H1 (cell line): ENCODE measurements at places on chromosomes 16 and 17. TPM values are rescaled to one million over a fixed set of nuclear protein-coding genes. Genes with fewer than 3 reads are reported as not detected.
A peak's percentile ranks its signal among the peaks of the same experiment; 100 is the strongest.

GRCh38 chr16:23642246-23642774, 1.0 kb downstream of the DCTN5 start:
- peaks cover 2% of the 10 kb centered on the region; the same call in 1 of the 2 replicates for H3K4me1 ChIP-seq
- no peaks in the 10 kb centered on the region for H3K27me3 ChIP-seq
- no peak overlapping the region for H3K27ac ChIP-seq
- no peak for DNase-seq
- peak overlapping the region; percentile 99 for H3K4me3 ChIP-seq
- H3K36me3 ChIP-seq, result peaks cover 4% of the 10 kb centered on the region

GRCh38 chr17:4986403-4986802, 1.1 kb downstream of the CAMTA2 start:
- H3K27ac ChIP-seq, result no peak overlapping the region
- H3K4me3 ChIP-seq, result peak overlapping the region; percentile 71
- no peaks in the 10 kb centered on the region for H3K36me3 ChIP-seq
- DNase-seq, result no peak
- no peaks in the 10 kb centered on the region for H3K4me1 ChIP-seq

GRCh38 chr17:27338536-27338985, 44.6 kb downstream of the WSB1 start:
- H3K4me3 ChIP-seq, result no peak overlapping the region
- H3K27me3 ChIP-seq, result no peaks in the 10 kb centered on the region
- peaks cover 4% of the 10 kb centered on the region for H3K4me1 ChIP-seq

DNA sequence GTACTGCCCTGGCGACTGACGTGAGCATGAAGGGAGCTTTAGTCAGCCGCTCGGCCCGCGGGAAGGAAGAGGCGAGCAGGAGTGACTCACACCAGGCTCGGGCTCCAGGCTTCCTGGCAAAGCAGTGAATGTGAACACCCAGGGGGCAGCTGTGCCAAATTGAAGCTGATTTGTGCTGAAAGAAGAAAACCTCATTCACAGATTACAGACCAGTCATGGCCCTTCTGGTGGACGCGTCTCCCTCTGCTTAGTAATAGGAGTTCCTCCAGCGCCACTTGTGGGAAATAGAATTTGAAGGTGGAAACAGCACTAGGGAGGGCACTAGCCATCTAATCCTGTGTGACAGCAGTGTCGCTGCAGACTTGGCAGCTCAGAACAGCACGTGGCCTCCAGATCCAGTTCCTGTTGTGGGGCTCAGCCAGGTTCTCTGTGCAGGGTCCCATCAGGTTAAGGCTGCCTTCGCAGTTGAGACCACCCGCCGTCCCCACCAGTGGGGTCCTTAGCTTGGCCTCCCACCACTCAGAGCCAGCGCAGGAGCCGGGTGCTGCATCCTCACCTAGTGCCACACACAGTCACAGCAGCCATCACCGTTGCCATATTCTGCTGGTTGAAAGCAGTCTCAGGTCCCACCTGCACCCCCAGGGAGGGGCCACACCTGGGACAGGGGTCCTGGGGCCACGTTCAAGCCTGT, 164.5 kb upstream of the CHMP6 start:
- no peak overlapping the region for H3K4me3 ChIP-seq
- DNase-seq, result no peak
- peaks cover 15% of the 10 kb centered on the region for H3K4me1 ChIP-seq
- H3K27me3 ChIP-seq, result no peaks in the 10 kb centered on the region

DNA sequence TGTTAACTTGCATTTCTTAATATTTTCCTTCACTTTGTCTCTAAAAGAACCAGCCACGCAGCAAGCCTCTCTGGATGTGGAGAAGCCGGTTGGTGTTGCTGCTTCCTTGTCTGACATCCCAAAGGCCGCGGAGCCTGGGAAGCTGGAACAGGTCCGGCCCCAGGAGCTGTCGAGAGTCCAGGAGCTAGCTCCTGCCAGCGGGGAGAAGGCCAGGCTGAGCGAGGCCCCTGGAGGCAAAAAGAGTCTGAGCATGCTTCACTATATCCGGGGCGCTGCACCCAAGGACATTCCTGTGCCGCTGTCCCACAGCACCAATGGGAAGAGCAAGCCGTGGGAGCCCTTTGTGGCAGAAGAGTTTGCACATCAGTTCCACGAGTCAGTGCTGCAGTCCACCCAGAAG, 22.8 kb downstream of the GINS2 start:
- H3K27ac ChIP-seq, result no peak overlapping the region
- H3K4me3 ChIP-seq, result no peak overlapping the region
- peaks cover 51% of the 10 kb centered on the region for H3K36me3 ChIP-seq
- no peaks in the 10 kb centered on the region for H3K4me1 ChIP-seq
- no peaks in the 10 kb centered on the region for H3K27me3 ChIP-seq

DNA sequence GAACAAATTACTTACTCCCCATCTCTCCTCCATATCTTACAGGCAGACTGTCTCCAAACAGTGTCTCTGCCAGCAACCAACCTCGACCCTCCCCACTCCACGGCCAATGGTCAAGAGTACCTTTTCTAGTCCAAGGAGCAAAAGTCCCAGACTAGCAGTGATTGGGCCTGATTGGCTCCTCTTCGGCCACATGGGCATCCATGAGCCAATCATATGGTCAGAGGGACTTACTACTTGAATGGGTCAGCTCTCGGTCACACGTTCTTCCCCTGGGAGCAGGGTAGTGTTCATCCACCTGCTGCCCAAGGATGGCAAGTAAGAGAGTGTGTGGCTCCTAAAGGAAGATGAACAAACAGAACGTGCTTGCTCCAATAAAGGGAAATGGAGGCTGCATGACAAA, 84.6 kb downstream of the C16orf78 start:
- no peak overlapping the region for H3K4me3 ChIP-seq
- H3K36me3 ChIP-seq, result no peaks in the 10 kb centered on the region
- no peak overlapping the region for H3K27ac ChIP-seq
- H3K27me3 ChIP-seq, result no peaks in the 10 kb centered on the region; the same call in 1 of the 2 replicates
- H3K4me1 ChIP-seq, result no peaks in the 10 kb centered on the region; the same call in 1 of the 2 replicates

GRCh38 chr16:90077757-90078578, 837 bp upstream of the PRDM7 start:
- H3K27ac ChIP-seq, result no peak overlapping the region
- no peaks in the 10 kb centered on the region for H3K27me3 ChIP-seq
- no peaks in the 10 kb centered on the region for H3K36me3 ChIP-seq
- no peak for DNase-seq

DNA sequence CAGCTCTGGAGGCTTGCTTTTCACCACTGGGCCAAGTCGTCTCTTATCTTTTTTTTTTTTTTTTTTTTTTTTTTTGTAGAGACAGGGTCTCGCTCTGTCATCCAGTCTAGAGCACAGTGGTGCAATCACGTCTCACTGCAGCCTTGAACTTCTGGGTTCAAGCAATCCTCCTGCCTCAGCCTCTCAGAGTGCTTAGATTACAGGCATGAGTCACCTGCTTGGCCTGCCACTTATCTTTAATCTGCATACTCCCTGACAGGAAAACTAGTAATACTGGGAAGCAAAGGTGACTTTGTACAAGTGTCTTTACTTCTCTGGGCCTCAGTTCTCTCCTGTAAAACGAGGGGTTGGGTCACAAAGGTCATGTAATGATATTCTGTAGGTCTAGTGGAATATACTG, 15.0 kb downstream of the NTN1 start:
- no peak overlapping the region for H3K27ac ChIP-seq
- no peak for DNase-seq
- no peaks in the 10 kb centered on the region for H3K36me3 ChIP-seq
- H3K4me3 ChIP-seq, result no peak overlapping the region
- H3K27me3 ChIP-seq, result no peaks in the 10 kb centered on the region

DNA sequence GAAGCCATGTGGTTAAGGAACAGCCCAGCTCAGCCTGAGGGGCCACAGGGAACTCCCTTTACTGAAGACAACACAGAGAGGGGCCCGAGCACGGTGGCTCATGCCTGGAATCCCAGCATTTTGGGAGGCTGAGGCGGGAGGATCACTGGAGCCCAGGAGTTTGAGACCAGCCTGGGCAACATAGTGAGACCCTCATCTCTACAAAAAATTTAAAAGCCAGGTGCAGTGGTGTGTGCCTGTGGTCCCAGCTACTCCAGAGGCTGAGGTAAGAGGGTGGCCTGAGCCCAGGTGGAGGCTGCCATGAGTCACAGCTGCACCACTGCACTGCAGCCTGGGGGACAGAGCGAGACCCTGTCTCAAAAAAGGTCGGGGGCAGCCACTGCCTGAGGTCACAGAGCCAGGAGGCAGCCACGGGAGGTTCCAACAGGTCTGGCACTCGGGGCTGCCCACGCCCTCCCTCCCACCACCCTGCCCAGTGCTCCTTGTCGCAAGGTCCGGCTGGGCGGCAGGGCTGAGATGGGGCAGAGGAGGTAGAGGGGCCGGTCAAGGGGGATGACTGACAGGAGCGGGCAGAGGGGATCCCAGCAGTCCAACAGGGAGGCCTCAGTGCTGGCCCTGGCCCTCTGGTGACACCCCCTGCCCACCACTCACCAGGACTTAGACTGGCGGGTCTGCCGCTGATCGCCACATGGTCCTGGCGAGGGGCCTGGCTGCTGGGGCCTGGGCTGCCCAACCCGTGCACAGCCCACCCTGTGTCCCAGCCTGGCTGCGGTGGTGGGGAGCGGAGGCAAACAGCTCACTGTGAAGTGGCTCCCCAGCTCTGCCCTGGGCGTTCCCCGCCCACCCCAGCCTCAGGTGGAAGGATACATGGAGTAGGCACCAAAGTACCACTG, 3.4 kb downstream of the CYBA start:
- DNase-seq, result no peak
- H3K27ac ChIP-seq, result no peak overlapping the region; the same call in 1 of the 2 replicates
- H3K4me3 ChIP-seq, result no peak overlapping the region
- no peaks in the 10 kb centered on the region for H3K27me3 ChIP-seq
- no peaks in the 10 kb centered on the region for H3K36me3 ChIP-seq

DNA sequence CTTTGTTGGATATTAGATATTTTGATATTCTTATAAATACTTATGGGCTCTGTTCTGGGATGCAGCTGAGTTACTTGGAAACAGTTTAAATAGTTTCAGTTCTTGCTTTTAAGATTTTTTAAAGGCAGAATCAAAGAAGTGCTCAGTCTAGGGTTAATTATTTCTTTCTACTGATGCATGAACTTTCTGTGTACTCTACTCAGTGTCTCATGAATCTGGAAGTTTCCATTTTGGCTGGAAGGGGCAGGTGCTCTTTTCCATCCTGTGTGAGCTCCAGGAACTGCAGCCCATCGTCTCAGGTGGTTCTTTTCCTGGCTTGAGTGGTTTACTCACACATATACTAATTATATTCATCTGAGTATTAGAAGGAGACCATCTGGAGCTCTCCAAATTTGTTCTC, 61.1 kb upstream of the CPHXL start:
- no peak overlapping the region for H3K27ac ChIP-seq
- no peak overlapping the region for H3K4me3 ChIP-seq
- no peaks in the 10 kb centered on the region for H3K4me1 ChIP-seq
- DNase-seq, result no peak
- no peaks in the 10 kb centered on the region for H3K36me3 ChIP-seq

- DNase-seq, result no peak
- H3K4me1 ChIP-seq, result no peaks in the 10 kb centered on the region
- no peaks in the 10 kb centered on the region for H3K27me3 ChIP-seq
- H3K4me3 ChIP-seq, result no peak overlapping the region
- H3K27ac ChIP-seq, result no peak overlapping the region
- no peaks in the 10 kb centered on the region; the same call in 1 of the 2 replicates for H3K36me3 ChIP-seq
Measured at GRCh38 chr16:28923231-28923587, 1.8 kb downstream of the RABEP2 start.

- H3K36me3 ChIP-seq, result no peaks in the 10 kb centered on the region
- H3K27me3 ChIP-seq, result no peaks in the 10 kb centered on the region
- no peak overlapping the region for H3K27ac ChIP-seq
- peak overlapping the region; percentile 60 for H3K4me3 ChIP-seq
- DNase-seq, result peak; percentile 86
Measured at GRCh38 chr17:78923660-78924453, 1.3 kb downstream of the TIMP2 start.

- no peak overlapping the region for H3K4me3 ChIP-seq
- no peaks in the 10 kb centered on the region for H3K36me3 ChIP-seq
- H3K27ac ChIP-seq, result no peak overlapping the region
- no peak for DNase-seq
- H3K27me3 ChIP-seq, result no peaks in the 10 kb centered on the region
- H3K4me1 ChIP-seq, result no peaks in the 10 kb centered on the region
Measured at GRCh38 chr17:64706224-64707049, 44.3 kb upstream of the SMURF2 start.

DNA sequence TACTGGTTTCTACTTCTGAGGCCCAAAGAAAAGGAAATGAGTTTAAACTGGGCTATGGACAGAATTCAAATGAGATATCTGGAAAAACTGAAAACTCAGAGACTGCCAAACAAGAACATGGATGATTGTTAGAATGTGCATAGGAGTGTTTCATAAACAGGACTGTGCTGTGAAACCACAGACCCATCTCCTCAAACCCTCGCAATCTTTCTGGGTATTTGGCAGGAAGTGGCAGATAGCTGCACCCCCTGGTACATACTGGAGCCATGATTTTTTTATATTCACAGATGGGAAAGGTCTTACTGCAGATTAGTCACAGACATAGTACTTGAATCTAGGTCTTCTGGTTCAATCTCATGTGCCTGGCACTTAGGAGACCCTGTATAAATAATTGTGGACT, 145.0 kb downstream of the CCDC182 start:
- no peak overlapping the region for H3K4me3 ChIP-seq
- no peak for DNase-seq
- H3K27me3 ChIP-seq, result no peaks in the 10 kb centered on the region
- H3K27ac ChIP-seq, result no peak overlapping the region
- H3K36me3 ChIP-seq, result no peaks in the 10 kb centered on the region; the same call in 1 of the 2 replicates

DNA sequence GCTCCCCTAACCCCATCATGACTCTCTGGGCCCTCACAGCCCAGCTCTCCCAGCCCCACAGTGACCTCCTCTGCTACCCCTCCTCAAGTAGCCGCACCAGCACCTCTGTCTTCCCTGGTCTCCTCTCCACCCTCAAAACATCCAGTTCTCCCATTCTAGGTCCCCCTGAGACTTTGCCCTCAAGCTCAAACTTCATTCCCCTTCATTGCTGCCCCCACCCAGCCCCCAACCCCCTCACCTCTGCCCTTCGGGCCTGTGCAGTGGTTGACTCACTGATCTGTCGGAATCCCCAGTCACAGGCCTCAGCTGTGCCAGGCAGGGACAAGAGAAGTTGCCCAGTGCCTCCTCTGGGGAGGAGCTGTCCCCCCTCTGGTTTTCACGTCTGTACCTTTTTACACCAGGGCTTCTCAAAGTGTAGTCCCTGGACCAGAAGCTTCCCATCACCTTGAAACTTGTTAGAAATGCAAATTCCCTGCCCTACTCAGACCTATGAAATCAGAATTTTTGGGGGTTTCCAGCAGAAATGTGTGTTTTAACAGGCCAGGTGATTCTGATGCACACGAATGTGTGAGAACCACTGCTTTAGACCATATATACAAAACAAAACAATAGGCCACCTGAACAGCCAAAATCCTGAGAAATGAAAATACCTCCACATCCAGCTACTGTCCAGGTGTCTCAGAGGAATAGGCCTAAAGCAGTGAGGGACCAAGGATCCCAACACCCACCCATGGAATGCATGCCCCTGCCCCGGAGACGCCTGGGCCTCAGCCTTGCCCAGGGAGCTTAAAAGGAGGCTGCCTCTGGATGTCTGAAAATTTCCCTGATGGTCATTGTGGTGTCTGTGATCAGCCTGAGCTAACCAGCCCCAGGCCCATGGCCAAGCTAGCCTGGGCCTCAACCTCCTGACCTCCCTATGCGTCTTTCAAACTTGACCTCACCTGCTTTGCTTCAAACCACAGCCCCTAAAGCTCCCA, 853 bp upstream of the DOK4 start:
- H3K4me1 ChIP-seq, result no peaks in the 10 kb centered on the region
- H3K36me3 ChIP-seq, result no peaks in the 10 kb centered on the region
- DNase-seq, result no peak
- H3K27ac ChIP-seq, result no peak overlapping the region

Gene ANKFN1
- 0.02 TPM in 1 of 2 replicates, not detected in the other for polyA plus RNA-seq

Gene SDK2
- 4.1 and 5.9 TPM in 2 replicates for polyA plus RNA-seq

Gene PIGQ
- polyA plus RNA-seq, result 49.2 and 80.4 TPM in 2 replicates

Gene BCL6B
- polyA plus RNA-seq, result 6.6 and 7.0 TPM in 2 replicates

Gene HOXB7
- not detected in 2 replicates for polyA plus RNA-seq

Gene C17orf100
- 2.1 and 2.6 TPM in 2 replicates for polyA plus RNA-seq

Gene KRTAP9-8
- not detected in 2 replicates for polyA plus RNA-seq

Gene PGS1
- 46.7 and 69.3 TPM in 2 replicates for polyA plus RNA-seq

Gene PNMT
- polyA plus RNA-seq, result 10.5 and 10.9 TPM in 2 replicates
